ENCODE measurements at places on chromosomes 7 and 10.

- no peak for DNase-seq
Observed at GRCh38 chr7:19552576-19552975, 156.3 kb downstream of the POLR1F start.

- peak; percentile 3 for DNase-seq
Observed at GRCh38 chr7:25894902-25895791, 256.9 kb upstream of the NFE2L3 start.

DNA sequence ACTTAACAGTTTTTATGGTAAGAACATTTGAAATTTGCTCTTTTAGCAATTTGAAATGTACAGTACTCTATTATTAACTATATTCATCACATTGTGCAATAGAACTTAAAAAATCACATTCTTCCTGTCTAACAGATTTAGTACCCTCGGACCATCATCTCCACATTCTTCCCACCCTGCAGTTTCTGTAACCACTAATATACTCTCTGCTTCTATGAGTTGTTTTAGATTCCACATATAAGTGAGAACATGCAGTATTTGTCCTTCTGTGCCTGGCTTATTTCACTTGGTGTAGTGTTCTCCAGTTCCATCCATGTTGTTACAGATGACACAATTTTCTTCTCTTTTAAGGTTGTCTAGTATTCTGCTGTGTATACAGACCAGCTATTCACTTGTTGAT is 88.9 kb upstream of the SEC61G start:
- DNase-seq = no peak

DNA sequence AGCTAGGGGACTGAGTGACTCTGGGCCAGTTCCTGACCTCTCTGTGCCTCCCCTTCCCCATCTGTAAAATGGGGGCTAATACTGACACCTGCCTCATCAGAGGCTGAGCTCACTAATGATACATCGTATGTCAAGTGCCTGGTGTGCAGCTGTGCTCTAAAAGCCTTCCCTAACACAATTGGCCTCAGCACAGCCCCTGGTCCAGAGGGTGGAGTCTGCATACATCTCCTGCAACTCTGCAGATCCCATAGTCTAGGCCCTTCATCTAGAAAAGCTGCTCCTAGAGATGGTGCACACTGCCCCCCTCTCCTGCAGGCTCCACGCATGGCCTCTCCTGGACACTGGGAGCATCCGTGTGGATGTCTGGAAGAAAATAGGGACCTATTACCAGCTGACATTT is 255.0 kb downstream of the RPS24 start:
- DNase-seq = peak; percentile 43

DNA sequence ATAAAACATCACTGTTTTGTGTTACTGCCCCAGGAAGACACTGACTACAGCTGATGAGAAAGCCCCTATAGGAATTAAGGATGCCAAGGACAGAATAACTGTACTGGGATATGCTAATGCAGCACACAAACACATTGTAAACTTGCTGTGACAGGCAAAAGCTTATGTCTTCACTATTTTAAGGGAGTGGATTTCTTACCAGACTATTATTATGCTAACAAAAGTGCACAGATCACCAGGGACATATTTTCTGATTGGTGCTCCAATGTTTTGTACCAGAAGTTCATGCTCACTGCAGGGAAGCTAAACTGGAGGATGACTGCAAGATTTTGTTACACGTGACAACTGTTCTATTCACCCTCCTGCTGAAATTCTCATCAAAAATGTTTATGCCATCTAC is 48.1 kb upstream of the PTPN12 start:
- no peak for DNase-seq

DNA sequence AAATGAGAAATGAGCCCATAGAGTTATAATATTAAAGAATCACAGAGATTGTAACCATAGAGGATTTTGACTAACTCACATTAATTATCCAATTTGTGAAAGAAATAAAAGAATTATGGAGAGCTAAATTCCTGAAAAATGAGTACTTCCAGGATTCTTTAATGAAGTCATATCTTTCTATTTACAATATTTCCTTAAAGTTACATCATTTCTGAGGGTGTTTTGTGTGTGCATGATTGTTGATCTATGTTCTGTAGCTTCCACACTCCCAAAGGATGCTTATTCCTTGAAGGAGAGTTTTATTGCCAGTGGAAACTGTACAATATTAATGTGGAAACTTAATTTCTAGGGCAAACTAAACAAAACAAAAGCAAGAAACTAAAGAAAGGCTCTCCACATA is 299.6 kb downstream of the MDFIC start:
- no peak for DNase-seq

DNA sequence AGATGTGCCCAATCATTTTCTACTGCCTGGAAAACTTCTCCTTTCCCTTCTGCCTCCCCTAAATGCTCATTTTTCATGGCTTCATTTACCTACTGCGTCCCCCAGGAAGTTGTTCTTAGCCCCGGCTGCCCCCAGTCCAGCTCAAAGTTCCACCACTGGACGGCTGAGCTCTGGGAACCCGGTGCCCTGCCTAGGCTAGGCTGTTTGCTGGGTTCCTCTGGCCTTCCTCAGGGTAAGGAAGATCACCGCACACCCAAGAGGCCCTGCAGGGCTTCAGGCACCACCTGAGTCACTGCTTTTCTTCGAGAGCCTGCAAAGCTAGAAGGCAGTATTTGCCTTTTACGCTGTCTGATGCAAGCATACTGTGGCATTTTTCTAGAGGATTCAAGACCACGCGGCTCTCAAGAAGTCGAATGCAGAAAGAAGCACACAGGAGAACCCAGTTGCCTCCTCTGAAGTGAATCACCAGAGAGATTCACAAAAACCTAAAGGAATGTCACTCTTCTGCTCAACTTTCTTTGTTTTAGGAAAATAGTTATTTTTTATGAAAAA is 46.7 kb upstream of the ZMIZ1 start:
- DNase-seq = no peak

Data from NCI-H774 (cell line).